ENCODE measurements at places on chromosomes 6 and 20.

- no peak for DNase-seq
These were observed at the start of gene RAET1E for GRCh38 chr6:149897855-149898744. RAET1E (minus strand) TSS chr6:149898113; CDS start chr6:149890901, 7,212 bp downstream.

- no peak for DNase-seq
These were observed 26.3 kb downstream of the PPP1R14C start for GRCh38 chr6:150169181-150169580.

- no peak for DNase-seq
These were observed 149.8 kb upstream of the AKIRIN2 start for GRCh38 chr6:87851674-87852299.

DNA sequence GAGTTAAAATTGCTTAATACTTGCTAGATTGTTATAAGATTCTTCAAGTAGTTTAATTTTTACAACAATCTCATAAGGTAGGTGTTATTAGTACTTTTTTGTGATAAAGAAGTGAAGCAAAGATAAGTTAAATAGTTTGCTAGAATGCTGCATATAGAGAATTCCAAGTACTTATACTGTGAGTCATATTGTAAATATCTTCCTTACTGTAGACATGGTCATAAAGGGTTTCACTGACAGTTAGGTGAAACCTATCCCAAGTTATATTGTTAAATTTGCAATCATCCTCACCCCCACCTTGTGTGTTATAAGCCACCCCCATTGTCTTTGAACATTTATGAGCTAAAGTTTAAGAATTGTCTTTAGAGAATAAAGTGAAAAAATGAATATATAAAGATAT is 142.0 kb downstream of the FAM83B start:
- no peak for DNase-seq

GRCh38 chr6:149380523-149380922 is 19.5 kb upstream of the SUMO4 start:
- no peak for DNase-seq

- no peak for DNase-seq
These were observed 115.0 kb downstream of the TSHZ2 start for GRCh38 chr20:53087037-53087777.

- no peak for DNase-seq
These were observed 35.5 kb upstream of the AFDN start for GRCh38 chr6:167791091-167791779.

Measured in stimulated activated naive CD8-positive, alpha-beta T cell treated with anti-CD3 and anti-CD28 coated beads, Interleukin-15, Interleukin-2, amounts not matched to agents 100 U/mL and 50 U/mL, for 24 hours (primary cell).